ENCODE measurements at places on chromosomes 16 and 17. TPM values are rescaled to one million over a fixed set of nuclear protein-coding genes. Genes with fewer than 3 reads are reported as not detected.

The APPBP2 gene
- total RNA-seq, result 49.3 TPM

The SP6 gene
- total RNA-seq, result 0.78 TPM

The NACA2 gene
- total RNA-seq, result not detected

The IL32 gene
- total RNA-seq, result 30.2 TPM

The NLRC3 gene
- 2.3 TPM for total RNA-seq

The HAGH gene
- total RNA-seq, result 52.3 TPM

The MPP2 gene
- total RNA-seq, result 14.2 TPM

The MSLN gene
- total RNA-seq, result 0.33 TPM

The GRAPL gene
- total RNA-seq, result 6.3 TPM

DNA sequence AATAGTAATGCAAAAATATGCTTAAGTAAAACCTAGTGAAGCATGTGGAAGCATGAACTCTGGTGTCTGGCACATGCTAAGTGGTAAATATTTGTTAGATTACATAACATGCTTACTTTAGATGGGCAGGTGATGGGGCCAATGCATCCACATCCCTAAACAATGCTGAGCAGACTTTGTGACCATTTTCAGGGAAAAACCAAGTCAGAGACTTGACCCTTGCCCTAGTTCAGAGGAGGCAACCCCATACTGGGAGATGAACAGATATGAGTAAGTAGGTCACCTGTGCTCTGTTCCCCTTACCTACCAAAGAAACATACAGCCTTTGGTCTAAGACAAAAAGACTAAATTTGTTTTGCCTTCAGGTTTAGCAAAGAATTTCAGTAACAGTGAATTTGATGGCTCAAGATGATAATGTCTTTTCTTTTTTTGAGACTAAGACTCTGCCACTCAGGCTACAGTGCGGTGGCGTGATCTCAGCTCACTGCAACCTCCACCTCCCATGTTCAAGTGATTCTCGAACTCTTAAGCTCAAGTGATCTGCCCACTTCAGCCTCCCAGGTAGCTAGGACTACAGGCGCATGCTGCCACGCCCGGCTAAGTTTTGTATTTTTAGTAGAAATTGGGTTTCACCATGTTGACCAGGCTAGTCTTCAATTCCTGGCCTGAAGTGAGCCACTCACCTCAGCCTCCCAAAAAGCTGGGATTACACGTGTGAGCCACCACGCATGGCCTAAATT lies 91.4 kb downstream of the HIC1 start:
- DNase-seq, result no peak

DNA sequence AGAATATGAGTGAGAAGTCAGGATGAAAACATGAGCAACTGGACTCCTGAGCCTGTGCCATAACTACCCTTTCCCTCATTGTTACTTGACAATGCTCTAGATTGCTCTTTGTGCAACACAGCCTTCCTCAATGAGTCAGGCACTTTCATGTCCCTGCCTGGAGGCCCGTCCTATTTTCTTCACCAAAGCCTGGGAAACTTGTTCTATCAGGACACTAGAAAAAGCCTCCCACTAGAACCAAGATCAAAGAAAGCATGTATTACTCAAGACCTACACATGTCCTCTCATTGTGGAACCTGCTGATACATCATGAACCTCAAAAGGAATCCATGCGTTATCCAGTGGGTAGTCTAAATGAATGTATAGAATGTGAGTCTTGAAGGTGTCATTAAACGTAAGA lies 624.5 kb downstream of the TOX3 start:
- DNase-seq, result no peak

GRCh38 chr17:6843241-6843880 lies 11.8 kb upstream of the TEKT1 start:
- no peak for DNase-seq

DNA sequence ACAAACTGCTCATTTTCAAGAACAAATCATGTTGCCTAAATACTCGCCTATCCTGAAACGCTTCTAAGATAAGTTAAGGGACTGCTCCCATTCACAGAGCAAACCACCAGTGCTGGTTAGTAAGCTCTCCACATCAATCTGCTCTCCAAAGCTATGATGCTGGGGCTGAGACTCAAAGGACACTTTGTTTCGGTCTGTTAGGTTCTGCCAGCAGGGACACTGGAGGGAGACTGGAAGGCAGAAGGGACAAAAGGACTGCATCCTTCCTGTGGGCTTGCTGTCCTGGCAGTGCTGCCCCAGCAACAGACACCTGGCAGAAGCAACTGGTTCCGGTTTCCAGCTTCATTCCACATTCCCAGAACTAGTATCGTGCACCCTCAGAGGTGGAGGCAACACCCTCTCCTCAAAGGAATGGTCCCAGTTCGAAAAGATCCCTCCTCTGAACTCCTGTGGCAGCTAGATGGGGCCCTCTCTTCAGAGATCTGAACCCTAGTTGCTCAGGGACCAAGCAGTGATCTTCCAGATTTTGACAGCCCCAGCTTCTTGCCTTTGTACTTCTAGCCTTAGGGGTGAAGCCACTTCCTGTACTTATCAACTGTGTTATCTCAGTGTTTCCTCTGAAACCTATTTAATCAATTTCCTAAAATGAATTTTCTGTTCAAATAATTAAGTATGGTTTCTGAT lies 73.4 kb upstream of the GSG1L start:
- no peak for DNase-seq

DNA sequence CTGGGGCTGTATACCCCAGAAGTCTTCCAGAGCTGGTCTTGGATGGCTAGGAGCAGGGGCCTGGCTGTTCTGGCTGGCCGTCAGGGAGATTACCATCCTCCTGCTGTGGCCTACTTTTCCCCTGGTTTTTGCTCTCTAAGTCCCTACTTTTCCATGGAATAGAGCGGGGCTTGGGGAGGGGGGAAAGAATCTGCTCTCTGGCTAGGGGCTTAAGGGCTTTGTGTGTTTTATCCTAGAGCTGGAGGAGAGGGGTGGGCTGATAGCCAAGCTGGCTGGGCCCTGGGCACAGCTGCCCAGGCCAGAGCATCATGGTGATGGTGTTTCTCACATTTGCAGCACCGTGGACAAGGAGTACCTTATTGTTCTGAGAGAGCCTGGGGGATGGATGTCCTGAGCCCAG lies 3.6 kb downstream of the NRN1L start:
- no peak for DNase-seq

DNA sequence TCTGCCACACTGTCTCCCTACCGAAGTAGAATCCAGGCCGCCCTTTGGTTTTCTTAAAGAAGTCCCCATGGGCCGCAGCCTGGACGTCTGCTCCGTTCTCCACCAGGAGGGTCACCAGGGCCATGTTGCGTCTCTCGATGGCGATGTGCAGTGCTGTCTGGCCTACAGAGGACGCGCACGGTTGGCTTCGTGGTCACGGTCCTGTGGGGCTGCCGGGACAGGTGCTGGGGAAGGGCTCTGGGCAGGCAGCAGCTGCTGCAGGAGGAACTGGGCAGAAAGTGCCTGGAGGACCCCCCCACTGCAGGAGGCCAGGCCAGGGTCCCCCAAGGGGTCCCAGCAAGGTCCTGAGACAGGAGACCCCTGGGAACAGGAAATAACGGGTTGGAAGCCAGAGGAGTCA lies 19.0 kb downstream of the TRPV1 start:
- DNase-seq, result peak; percentile 72

GRCh38 chr16:24841291-24841690 lies 4.5 kb upstream of the SLC5A11 start:
- DNase-seq, result no peak

DNA sequence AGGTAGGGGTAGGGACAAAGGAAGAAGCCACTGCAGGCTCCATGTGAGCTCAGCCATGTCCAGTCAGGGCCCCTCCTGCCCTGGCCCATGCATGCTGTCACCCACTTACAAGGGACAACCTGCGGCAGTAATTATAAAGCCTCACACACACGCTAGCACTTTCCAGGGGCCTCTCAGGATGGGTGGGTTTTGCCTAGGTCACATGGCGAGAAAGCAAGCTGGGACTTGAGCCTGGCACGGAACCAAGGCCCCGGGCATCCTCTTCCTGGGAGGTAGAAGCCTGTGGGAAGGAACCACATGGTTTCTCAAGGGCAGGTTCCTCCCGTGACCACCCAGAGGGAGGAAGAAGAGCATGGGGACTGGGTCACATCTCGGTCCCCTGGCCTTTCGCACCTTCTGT lies 7.0 kb downstream of the ZNF319 start:
- no peak for DNase-seq

GRCh38 chr17:1705004-1705403 lies 5.2 kb downstream of the TLCD2 start:
- DNase-seq, result no peak

All from aorta (tissue), 5 donors.